Right cardiac atrium (tissue), 5 donors: ENCODE measurements at places on chromosomes 3 and 15. TPM values are rescaled to one million over a fixed set of nuclear protein-coding genes. Genes with fewer than 3 reads are reported as not detected.

Gene LYZL4
- polyA plus RNA-seq = not detected

Gene OCA2
- 0.29 TPM for polyA plus RNA-seq

Gene SMCO1
- 46.1 TPM for polyA plus RNA-seq

Gene RAB43
- 4.7 TPM for polyA plus RNA-seq

Gene SELENOS
- 52.3 TPM for polyA plus RNA-seq

Gene DPP8
- polyA plus RNA-seq = 9.1 TPM

DNA sequence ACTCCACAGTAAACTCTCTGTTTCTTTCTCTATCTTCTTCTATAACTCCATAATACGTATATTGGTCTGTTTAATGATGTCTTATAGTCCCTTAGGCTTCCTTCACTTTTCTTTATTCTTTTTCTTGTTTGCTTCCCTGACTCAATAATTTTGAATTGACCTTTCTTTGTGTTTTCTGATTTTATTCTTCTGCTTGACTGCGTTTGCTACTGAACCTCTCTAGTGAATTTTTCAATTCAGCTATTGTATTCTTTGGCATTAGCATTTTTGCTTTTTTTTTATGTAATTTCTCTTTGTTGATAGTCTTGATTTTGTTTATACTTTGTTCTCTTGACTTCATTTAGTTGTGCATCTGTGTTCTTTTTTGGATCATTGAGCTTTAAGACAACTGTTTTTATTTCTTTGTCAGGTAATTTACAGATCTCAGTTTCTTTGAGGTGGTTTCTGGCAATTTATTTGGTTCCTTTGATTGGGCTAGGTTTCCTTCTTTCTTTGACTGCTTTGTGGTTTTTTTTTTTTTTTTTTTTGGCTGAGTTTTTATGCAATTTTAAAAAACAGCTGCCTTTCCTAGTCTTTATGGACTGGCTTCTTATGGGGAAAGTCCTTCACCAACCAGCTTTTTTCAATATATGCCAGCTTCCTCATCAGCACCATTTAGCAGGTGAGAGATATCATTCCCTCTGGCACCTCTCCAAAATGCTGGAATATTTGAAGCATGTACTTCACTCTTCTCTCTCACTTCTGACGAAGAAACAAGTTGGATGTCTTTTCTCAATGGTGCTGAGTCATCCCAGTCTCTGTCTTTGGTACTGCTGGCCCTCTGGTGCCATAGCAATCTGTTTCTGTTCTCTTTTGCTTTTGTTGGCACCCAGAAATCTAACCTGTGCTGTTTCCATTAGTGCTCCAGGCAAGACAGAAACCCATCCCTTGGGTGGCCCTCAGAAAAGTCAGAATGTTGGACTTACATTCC, 17.6 kb downstream of the RSRC1 start:
- no peak for DNase-seq

DNA sequence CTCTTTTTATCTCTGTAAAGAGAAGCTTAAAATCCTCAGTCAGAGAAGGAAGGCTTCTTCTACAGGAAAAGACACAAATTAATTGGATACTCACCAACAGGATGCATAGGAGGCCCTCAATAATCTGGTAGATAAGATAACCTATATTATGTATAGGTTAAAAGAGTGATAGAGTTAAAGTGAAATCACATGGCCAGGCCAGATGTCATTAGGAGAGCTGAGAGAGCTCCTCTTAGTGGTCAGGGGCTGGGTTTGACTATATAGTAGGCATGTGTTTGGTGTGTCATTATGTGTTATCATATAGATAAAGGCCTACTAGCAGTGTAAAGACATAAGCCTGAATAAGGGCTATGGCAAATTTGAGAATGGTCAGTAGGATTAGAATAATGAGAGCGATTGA, 479.3 kb downstream of the EPHA3 start:
- DNase-seq = no peak

DNA sequence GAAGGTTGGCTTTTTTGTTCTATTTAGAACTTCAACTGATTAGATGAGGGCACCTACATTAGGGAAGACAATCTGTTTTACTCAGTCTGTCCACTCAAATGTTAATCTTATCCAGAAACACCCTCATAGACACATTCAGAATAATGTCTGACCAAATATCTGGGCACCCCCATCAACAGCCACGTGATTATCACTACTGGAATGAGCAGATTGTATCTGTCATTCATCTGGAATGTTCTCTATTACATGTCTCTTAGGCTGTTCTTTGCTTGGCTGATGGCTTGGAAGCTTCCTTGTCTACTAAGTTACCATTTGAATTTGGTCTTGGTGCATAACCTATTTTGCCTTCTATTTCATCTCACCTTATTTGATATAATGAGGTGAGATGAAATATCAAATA, 15.7 kb upstream of the LRRC58 start:
- no peak for DNase-seq

GRCh38 chr15:94414916-94415315, 183.6 kb downstream of the MCTP2 start:
- DNase-seq = no peak

- DNase-seq = no peak
Observed at GRCh38 chr3:101638261-101638745, 38.6 kb downstream of the ZBTB11 start.

DNA sequence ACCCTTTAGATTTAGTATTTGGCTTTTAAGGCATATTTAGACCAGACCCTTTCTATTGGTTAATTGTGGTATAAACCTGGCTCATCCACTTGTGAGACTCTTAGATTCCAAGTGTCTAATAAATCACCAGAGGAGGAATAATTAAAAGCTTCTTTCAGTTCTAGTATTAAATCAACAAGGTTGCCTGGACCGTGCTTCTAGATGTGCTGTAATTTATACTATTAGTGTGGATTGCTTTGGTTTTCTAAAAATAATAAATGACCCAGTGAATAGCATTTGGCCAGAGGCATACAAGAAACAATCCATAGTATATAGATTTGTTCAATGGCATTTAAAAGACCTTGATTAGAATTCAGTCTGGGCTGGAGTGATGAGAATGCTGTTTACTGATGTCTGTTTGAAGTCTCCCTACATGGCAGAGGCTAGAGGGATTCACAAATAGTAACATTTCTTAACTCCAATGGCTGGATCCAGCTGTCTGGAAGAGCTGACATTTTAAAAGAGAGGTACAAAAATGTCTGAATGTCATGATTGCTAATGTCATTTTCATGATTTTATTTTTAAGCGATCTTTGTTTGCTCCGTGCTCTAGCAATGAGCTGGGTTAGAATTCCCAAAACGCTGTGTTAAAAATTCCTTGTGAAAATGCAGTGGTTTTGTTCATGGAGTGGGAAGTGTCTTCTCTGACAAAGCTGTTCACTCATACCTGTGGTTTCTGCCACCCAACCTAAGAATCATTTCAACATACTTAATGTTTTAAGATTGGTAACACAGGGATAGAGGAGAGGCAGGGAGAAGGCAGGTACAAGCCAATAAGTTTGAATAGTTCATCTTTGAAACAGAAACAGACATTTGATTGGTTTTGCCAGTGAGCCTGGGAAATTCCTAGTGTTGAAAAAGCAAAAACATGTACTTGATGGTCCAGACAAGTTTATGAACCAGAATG, 89.9 kb downstream of the RBMS3 start:
- no peak for DNase-seq

DNA sequence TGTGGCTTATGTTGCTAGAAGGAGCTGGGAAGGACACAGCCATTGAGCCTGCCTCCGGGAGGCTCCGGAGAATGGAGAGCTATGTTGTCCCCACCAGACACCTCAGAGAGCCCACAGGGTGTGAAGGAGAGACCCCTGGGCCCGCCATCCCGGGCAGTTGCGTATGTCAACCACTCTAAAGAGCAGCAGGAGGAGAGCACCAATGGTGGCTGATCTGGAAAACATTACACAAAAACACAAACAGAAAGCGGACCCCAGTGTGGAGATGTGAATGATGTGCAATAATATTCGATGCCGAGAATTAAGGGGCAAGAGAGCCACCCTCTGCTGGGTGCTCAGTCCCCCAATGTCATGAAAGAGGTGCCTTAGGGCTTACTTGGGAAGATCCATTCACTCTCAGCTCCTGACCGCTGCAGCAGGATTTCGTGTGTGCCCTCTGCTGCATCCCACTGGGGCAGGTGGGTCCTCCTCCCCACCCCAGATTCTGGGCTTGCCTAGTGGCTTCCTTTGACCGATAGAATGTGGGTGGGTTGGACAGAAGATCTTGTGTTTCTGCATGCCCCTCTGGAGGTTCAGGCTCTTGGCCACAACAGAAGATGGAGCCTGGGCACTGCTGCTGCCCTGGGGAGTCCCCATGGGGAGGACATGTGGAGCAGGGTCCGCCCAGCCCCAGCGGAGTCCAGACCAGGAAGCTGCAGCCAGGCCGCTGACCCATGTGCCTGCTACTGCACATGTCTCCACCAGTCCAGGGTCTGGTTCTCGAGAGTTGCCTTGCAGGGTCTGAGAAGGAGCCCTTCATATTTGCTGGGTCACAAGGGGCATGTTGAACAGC, 245.3 kb downstream of the OCA2 start:
- DNase-seq = no peak

DNA sequence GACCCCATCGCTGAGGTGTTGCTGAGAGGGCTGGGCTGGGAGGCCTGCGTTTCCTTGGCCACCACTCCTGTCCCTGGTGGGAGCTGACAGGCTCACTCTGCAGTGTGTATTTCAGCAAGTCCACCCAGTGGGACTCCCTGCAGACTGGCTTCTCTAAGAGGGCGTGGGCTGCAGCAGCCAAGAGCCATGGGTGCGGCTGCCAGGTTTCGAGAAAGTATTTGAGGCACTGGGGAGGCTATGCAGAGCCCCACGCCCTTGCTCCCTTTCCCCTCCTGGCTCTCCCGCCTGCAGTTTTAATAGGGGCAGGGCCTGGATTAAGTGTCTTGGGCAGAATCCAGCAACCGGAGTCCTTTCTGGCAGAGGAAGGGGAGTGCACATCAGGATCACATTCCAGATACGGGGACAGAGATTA, 242.1 kb downstream of the THSD4 start:
- peak; percentile 84 for DNase-seq

DNA sequence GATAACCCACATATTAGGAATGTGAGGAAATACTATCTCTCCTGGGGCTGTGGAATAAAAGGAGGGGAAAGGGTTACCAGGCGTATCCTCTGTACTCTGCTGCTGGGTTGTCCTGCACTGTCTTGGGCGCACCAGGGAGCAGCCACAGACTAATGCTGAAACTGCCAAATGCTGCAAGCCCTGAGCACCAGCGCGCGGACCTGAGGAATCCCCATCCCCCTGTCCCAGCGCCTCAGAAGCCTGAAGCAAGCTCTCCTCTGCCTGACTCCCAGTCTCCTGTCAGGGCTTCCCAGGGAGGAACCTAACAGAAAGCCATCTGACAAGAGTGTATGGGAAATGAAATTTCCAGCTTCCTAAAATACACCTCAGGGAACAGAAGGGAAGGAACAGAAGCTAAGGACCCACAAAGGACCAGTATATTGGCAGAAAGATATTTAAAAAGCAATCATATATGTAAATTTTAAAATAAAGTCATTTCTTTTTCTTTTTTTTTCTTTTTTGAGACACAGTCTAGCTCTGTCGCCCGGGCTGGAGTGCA, 158.3 kb upstream of the C2CD4B start:
- no peak for DNase-seq

GRCh38 chr3:29525254-29525881, 244.5 kb downstream of the RBMS3 start:
- DNase-seq = peak; percentile 76

DNA sequence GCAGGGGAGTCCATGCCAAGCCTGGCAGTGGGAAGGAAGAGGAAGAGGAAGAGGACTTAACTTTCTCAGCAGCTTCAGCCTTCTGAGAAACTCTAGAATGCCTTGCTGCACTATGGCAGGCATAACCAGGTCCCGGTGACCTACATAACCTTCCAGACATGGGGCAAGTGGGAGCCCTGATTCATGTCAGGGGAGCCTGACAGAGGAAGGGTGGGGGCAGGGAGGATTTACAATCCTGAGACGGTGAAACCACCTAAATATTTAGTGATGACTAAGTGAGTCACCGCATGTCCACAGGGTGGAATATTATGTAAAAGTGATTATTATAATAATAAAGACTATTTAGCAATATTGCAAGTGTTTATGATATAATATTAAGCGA, 46.7 kb downstream of the AMOTL2 start:
- no peak for DNase-seq

GRCh38 chr3:94305835-94306611, 243.2 kb downstream of the NSUN3 start:
- DNase-seq = no peak

DNA sequence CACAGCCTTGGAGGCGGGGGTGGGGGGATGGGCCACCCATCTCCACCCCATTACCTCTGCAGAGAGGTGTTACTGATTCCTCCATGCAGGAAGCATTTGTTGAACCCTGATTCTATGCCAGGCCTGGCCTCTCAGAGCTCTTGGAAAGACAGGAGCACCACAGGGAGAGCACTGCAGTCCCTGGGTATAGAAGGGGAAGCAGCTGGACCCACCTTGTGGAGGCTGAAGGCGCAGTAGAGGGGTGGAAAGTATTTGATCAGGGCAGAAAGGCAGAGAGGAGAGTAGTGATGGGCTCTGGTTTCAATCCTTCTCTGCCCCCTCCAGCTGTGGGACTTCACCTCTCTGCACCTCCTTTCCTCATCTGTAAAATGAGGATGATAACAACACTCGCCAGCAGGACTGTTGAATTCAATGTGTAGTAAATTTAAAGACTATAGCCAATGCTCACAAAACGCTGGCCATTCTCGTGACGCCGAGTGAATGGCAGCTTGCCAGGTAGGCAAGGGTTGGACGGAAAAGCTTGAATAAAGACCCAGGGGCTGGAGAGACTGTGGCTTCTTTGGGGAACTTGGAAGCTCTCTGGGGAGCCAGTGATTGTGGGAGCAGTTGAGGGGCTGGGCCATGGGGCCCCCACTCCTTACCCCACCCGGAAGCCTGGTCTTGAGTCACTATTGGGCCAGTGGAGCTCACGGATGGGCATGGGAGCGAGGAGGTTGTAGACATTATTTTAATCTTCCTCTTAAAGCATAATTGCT, 8.0 kb upstream of the CCDC33 start:
- peak; percentile 63 for DNase-seq

DNA sequence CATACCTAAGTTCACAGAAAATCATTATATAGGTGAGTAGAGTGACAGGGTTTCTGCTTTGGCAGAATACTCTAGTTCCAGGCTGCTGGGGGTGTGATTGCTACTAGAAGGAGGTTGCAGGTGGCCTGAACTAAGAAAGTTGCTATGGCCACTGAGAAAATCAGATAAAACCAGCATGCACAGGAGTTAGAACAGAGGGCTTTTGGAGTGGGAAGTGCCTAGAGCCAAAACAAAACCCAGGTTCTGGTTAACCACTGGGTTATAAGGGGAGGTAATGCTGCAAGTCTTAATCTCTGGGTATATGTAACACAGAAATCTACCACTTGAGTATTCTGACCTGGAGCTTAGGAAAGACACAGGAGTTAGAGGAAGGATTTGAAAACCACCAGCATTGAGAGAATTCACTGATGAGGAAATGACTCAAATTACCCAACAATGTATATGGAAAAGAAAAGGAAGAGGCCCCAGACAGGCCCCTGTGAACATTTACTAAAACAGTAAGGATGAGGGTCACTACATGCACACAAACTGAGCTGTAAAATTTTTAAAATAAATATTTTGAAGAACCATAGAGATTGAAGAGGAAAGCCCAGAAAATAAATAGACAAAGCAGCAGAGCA, 60.0 kb downstream of the PLOD2 start:
- DNase-seq = no peak

GRCh38 chr3:193546129-193546528, 8.6 kb downstream of the ATP13A4 start:
- DNase-seq = no peak
